ENCODE measurements at places on chromosomes 7 and 10.

DNA sequence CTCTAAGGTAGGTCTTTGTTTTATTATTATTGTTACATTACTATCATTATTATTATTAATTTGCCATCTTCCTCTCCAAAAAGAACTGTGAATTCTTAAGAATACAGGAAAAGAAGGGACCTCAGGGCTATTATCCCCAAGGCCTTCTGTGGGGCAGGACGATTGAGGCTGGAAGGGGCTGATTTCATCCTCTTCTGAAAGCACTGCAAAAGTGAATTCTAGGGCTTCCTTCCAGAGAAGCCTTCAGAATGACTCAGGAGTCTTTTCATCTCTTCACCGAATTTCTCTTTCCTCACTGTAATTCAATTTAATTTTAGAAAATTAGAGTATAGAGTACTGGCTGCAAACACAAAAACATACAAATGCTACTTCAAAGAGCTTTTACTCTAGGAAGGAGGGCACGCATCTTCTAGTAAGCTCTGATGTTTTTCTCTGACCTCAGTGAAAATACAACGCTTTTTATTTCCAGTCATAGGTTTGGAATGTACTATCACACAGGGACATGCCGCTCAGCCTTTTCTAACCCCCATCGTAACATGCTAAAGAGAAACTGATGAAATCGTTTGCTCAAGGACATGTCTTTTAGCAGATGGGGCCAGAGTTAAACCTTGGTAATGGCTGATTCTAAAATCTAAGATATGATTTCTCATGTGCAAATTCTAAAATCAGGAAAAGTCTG is 280.2 kb upstream of the PITRM1 start:
- DNase-seq, result no peak

- no peak for DNase-seq
Observed at GRCh38 chr10:33734393-33735155, 400.1 kb upstream of the NRP1 start.

DNA sequence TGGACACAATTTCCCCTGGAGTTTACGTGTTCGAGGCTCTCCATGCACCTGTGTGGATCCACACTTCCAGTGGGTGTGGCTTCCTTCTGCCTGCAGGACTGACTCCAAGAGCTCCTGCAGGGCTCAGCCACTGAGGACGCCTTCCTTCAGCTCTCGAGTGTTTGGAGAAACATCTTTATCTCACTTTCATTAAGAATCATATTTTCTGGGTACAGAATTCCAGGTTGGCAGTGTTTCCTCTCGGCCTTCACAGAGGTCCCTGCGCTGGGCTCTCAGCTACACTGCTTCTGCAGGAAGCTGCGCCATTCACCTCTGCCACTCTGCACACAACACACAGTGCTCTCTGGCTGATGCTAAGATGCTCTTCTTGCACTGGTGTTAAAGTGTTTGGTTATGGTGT is 69.9 kb upstream of the NKX6-2 start:
- no peak for DNase-seq

DNA sequence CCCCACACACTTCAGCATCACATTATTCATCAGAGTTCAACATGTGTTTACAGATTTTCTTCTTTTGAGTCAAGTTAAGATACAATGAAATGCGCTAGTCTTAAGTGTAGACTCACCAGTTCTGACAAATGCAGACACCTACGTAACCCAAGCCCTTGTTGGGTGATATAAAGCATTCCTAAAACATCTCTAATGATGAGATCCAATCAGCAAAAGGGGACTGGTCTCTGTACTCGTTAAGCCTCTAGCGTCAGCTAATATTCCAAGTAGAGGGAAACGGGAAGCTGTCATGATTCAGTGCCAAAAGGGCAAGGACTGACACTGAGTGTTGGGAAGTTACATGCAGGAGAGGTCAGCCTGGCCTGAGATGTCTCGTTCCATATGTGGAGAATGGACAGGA is 38.7 kb upstream of the TRIL start:
- DNase-seq, result no peak

DNA sequence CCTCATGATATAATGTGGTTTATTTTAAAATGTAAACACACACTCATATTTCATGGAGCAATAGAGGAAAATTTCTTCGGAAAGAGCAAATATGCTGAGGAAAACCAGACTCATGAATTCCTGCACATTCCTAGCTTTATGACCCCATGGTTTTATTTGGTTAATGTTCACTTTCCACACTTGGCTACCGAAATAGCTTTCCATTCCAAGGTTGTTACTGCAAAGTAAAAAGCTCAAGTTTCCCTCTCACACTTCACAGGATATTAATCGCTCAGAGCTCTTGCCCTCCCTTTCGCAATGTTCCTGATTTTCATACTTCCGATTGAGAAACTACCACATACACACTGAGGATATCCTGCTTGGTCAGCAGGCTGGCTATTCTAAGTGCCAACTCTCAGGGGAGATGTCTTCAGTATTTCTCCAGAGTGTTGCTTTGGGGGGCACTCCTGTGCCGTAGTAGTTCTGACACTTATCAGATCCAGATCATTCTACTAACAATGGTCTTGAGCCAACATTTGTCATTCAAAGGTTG is 77.5 kb upstream of the STEAP1B start:
- no peak for DNase-seq

GRCh38 chr10:24579906-24580305 is 143.8 kb downstream of the ARHGAP21 start:
- no peak for DNase-seq

- no peak for DNase-seq
Observed at GRCh38 chr7:44922351-44922694, 37.0 kb upstream of the PURB start.

GRCh38 chr10:20835335-20835734 is 61.8 kb downstream of the NEBL start:
- DNase-seq, result no peak

DNA sequence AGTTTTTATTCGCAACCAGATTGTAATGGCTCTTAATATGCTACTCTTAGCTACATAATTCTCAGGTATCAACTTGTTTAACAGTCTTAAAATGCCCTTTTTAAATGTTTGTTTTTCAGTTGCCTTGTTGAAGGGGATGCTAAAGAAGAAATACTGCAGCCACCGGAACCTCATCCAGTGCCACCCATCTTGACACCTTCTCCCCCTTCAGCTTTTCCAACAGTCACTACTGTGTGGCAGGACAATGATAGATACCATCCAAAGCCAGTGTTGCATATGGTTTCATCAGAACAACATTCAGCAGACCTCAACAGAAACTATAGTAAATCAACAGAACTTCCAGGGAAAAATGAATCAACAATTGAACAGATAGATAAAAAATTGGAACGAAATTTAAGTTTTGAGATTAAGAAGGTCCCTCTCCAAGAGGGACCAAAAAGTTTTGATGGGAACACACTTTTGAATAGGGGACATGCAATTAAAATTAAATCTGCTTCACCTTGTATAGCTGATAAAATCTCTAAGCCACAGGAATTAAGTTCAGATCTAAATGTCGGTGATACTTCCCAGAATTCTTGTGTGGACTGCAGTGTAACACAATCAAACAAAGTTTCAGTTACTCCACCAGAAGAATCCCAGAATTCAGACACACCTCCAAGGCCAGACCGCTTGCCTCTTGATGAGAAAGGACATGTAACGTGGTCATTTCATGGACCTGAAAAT is 69.5 kb upstream of the RSBN1L start:
- DNase-seq, result no peak

DNA sequence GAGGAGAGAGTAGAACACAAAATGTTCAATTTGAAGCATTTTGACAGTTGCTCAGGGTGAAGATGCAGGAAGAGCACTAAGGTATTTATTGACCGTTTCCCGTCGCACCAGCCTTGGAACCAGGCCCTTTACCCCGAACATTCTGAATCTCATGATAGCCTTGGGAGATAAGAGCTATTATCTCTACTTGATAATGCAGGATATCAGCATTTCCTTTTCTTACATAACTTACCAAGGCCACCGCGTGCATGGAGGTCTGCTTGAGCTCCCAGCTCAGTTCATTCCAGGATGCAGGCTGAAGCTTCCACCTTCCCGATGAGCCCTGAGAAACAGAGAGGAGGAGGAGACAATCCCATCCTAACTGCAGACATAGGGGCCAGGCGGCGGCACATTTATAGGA is 324.2 kb upstream of the COBL start:
- DNase-seq, result no peak

DNA sequence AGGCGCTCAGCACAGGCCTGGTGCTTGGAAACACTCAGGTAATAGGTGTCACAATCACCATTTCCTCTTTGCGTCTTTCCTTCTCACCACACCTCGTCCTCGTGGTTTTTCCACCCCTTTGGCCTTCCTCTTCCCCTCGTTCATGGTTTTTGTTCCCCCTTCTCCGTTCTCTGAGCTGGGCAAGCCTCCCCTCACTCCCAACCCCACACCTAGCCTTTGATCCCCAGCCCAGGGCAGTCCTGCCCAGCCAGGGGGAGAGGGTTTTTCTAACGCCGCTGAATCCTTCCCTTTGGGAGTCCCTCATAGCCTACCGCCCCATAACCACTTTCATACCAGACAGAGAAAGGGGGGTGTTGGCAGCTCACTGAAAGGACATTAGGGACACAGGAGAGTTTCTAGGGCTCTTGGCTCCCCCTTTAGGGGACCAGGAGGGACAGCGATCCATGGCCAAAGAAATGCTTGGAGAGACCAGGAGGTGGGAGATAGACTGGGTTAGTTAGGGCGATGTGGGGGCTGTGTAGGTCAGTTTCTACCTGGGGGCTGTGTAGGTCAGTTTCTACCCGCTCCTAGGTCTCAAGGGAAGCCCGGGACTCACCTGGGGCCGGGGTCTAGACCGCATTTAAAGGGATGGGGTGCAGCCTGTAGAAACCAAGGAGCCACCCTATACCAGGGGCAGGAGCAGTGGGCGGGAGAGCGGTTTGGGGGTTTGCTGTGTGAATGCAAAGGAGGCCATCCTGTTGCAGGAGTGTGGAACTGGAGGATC is 1.4 kb downstream of the EPHB4 start:
- DNase-seq, result no peak

DNA sequence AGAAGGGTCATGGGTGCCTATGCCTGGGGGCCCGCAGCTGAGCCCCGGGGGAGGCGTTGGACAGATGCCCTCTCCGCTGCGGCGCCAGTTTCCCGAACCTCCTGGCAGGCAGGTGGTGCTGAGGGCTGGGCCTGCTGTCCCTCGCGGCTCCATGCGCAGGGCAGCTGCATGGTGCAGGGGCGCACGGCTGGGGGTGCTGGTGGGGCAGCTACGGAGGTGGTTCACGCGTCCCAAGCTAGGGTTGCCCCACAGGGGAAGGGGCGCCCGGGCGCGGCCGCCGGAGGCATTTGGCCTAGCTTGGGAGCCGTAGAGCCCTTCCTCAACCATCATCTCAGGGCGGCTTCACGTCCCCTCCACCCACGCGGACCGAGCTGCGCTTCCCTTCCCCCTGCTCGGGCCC is 146.0 kb downstream of the CCDC201 start:
- no peak for DNase-seq

DNA sequence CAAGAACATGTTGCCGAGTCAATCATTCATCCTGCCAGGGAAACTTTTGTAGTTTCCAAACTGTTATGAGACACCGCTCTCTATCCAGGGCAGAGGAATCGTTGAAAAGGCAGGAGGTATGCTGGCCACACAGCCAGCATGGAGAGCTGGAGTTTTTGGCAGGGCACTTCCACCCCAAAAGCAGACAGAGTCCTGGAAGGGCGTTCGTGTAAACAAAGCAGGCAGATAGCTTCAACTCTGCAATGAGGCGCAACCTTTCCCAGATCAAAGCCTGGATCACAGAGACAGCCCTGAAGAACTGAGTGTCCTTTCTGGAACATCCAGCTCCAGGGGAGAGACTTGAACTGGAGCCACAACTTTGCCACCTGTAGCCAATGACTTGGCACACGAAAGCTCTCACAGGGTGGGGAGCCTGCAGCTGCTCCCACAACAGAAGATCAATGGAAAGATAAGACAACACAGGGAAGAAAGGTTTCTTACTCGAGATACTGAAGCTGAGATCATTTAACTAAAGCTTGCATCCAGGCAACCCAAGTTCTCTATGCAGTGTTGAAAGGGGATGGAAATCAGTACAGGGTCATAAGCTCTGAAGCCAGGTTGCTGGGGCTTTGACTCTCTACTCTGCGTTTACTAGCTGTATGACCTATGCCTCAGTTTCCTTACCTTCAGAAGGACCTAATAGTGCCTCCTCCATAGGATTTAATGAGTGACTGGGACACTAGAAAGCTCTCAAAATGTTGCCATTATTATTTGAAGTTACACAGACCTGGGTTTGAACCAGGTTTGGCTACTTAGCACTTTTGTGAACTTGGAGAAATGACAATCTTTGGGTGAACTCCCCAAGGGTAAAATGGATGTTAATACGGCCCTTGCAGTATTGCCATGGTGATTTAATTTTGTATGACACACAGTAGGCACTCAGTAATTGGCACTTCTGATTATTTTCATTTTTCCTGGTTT is 434.8 kb upstream of the NPVF start:
- DNase-seq, result no peak

- no peak for DNase-seq
Observed at GRCh38 chr10:15448598-15448997, 77.5 kb upstream of the FAM171A1 start.

All from stimulated activated CD8-positive, alpha-beta memory T cell treated with anti-CD3 and anti-CD28 coated beads, Interleukin-15, amount 100 ng/mL, for 1 hour (primary cell).